ENCODE measurements at places on chromosomes 13 and 19.

DNA sequence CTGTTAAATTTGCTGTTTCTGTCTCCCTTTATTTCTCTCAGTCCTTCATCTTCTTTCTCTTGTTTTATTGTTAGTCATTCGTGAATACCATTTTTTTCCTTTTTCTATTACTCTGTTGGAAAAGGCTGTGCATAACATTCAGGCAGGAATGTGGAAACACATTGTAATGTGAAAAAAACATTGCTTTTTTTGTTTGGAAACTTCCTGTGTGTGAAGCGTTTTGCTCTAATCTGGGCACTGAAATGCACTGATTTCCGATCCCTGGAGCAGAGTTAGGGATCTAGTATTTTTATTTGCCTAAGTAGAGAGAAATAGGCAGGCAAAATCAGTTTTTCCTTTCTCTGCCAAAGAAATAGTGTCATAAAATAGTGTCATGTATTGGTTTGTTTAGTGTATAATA lies 155.5 kb downstream of the PCCA start:
- no peaks in the 10 kb centered on the region for H3K4me1 ChIP-seq
- no peak overlapping the region for H3K27ac ChIP-seq
- no peaks in the 10 kb centered on the region for H3K27me3 ChIP-seq
- DNase-seq, result no peak
- no peak overlapping the region for H3K4me3 ChIP-seq

- no peak for DNase-seq
- no peak overlapping the region for H3K27ac ChIP-seq
- H3K36me3 ChIP-seq, result no peaks in the 10 kb centered on the region
- no peaks in the 10 kb centered on the region for H3K27me3 ChIP-seq
- H3K4me1 ChIP-seq, result peaks cover 30% of the 10 kb centered on the region
These were observed 196.8 kb downstream of the KLF12 start for GRCh38 chr13:73937441-73937840.

GRCh38 chr19:55389386-55390317 lies 3.9 kb downstream of the RPL28 start:
- peaks cover 60% of the 10 kb centered on the region for H3K4me1 ChIP-seq
- no peak for DNase-seq
- H3K36me3 ChIP-seq, result peaks cover 60% of the 10 kb centered on the region
- no peak overlapping the region for H3K27ac ChIP-seq
- H3K4me3 ChIP-seq, result no peak overlapping the region

GRCh38 chr13:43374621-43375020 lies 351.2 kb downstream of the DNAJC15 start:
- H3K4me1 ChIP-seq, result peaks cover 61% of the 10 kb centered on the region
- H3K27me3 ChIP-seq, result no peaks in the 10 kb centered on the region
- no peak overlapping the region for H3K27ac ChIP-seq

DNA sequence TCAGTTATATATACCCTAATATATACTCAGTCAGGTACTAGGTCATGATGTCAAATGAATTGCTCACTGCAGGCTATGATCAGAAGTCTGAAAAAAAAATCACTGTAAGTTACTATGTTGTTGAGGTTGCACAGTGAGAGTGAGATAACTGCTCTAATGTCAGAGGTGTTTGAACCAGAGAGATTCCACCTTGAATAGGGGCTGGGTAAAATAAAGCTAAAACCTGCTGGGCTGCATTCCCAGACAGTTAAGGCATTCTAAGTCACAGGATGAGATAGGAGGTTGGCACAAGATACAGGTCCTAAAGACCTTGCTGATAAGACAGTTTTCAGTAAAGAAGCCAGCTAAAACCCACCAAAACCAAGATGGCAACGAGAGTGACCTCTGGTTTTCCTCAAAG lies 10.2 kb downstream of the EPSTI1 start:
- DNase-seq, result no peak
- no peaks in the 10 kb centered on the region for H3K27me3 ChIP-seq
- H3K4me3 ChIP-seq, result no peak overlapping the region
- H3K4me1 ChIP-seq, result peaks cover 14% of the 10 kb centered on the region
- no peak overlapping the region for H3K27ac ChIP-seq
